ENCODE measurements at places on chromosomes 5 and 9.

GRCh38 chr9:90741036-90741435, 60.6 kb upstream of the SYK start:
- DNase-seq, result no peak

DNA sequence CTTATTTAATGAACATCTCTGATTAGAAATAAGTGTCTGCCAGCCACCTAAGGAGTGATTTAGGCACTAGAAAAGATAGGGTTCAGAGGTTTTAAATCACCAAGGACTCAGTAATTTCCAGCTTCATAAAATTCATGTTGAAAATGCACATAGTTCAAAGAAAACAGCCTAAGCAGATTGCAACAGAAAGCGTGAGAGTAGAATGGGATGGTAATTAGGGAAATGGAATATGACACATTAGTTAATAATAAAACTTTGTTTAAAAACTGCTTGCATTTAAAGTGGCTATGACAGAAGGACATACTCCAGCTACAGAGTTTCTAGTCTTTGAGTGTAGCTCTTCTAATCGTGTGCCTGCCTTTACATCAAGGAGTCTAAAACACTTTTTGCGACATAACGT, 490.8 kb downstream of the TLE4 start:
- no peak for DNase-seq

GRCh38 chr5:61186634-61187033, 24.4 kb upstream of the SMIM15 start:
- DNase-seq, result no peak

DNA sequence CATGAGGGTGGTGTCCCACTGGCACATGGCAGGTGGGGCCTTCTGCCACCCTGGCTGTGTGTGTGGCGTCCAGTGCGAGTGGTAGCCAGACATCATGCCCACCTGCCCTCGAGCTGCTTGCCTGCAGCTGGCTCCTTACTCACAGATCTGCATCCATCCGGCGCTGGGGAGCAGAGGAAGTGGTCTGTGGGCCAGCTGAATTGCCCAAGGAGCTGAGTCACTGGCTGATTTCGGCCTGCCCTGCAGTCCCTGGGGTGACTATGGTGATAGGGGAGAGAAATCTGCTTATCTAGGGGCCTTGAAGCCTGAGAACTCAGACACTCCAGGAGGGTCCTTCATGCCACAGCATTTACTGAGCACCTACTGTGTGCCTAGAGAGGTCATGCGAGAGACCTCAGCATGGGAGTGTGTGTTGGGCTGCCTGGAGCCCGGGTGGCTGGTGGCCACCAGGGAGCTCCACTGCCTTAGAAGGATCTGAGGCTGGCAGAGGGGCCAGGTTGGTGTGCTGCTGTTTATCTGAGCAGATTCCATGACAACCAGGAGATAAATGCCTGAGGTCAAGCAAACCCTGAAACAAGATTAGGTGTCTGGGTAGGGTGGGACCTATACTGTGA, 57.1 kb downstream of the SLC22A5 start:
- DNase-seq, result no peak

- DNase-seq, result no peak
These were observed 259.2 kb upstream of the RGMB start for GRCh38 chr5:98514215-98514614.

- no peak for DNase-seq
These were observed 37.7 kb upstream of the PDE8B start for GRCh38 chr5:77172713-77173328.

DNA sequence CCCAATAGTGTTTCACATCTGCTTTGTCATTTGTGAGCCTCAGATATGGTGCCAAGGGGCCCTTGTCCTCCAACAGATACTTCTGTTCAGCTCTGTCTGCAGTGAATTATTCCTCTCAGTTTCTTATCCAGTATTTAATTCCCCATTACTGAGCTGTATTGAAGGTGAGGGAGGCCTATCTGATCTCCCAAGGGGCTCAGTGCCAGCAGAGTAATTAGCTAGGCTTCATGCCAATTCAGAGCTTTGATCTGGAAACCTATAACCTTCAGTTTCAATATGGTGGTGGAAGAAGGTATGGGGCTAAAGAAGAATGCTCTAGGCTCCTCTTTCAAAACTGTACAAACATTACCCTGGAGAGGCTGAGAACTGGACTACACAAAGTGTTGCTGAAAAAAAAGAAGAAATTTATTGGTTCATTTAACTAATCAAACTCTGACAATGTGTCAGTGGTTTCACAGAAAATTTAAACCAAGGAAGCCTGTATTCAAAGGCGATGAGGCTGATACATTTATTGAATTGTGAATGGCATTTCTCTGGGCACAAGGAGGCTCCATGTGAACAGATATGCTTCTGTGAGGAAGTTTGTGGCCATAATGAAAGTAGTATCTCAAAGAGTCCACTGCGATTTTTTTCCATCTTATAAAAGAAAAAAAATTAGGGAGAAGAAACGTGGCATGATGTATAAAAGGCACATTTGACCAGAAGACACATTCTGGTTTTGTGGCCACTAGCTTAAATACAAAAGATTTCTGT, 397.8 kb downstream of the TLE4 start:
- no peak for DNase-seq

DNA sequence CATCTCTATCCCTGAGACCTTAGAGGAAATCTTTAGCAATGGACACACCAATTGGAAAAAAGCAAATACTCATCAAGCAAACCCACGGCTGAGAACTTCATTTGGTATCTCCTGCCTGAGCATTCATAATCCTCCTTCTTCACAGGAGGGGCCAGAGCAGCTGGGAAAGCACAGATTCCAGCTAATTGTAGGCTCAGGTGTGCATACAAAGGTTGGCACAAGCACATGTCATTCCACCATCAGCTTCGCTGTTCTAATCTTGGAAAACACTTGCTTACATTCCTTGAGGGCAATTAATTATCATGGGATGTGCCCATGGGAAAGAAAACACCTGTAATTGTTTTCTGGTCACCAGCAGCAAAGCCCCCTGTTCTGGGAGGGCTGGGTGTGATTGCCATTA, 376.6 kb downstream of the SPOCK1 start:
- DNase-seq, result no peak

DNA sequence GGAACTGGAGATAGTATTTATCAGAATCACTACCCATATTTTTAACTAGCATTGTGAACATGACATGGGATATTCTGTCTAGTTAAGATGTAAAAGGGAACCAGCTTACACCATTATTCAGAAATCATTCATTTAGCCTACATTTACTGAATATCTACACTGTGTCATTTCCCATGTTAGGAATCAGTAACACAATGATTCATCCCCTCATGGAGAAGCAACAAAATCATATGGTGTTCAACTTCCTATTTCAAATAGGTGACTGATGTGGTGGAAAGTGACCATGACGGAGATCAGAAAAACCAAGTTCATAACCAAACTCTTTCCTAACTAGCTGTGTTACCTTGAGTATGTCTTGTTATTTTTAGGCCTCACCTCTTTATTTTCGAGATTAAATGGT, 550.0 kb upstream of the TUSC1 start:
- DNase-seq, result no peak

DNA sequence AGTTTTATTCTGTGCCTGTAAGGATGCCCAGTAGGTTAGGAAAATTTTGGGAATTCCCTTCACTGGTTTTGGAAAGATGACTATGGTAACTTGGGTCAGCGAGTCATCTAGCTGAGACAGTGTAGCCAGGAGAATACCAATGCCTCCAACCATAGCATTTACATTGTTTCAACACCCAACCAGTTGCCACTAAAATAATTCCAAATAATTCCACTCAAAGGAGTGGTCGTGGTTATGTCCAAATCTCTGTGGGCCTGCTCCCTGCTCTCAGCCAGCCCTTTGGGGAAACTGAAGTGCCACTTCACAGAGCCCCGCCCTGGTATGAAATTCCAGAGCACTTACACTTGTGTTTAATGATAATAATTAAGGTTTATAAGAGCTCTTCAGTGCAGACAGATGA, 310.5 kb downstream of the PLK2 start:
- DNase-seq, result no peak

GRCh38 chr5:68862560-68862959, 231.3 kb upstream of the SLC30A5 start:
- no peak for DNase-seq

DNA sequence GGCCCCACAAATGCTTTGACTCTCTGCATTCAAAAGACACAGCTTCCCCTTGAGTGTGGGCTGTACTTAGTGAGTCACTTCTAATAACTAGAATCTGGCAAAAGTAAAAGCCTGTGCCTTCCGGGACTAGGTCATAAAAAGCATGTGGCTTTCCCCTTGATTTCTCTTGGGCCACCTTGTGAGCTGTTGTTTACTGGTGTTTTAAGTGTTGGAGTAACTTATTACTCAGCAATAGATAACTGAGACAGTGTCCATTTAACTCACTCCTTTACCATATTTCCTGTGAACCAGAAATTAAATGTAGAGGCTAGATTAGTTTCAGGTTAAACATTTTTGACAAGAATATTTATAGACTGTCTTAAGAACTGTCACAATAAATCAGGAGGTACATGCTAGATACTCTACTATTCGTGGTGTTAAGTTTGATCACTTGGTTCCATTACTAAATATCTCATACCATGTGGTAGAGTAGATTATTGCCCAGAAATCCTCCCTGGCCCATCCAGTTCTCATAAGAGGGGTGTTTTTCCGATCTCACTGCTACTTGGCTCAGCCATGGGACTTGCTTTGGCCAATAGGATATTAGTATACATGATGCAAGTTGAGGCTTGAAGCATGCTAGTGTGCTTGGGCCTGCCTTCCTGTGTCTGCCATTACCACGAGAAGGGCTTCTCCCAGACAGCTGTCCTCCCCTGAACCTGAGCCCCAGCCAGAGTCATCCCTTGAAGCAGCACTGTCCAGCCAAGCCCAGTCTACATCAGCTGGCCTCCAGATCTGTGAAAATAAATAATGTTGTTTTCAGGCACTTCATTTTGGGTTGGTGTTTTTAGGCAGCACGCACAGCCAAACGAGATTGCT, 10.4 kb upstream of the CMBL start:
- DNase-seq, result no peak

DNA sequence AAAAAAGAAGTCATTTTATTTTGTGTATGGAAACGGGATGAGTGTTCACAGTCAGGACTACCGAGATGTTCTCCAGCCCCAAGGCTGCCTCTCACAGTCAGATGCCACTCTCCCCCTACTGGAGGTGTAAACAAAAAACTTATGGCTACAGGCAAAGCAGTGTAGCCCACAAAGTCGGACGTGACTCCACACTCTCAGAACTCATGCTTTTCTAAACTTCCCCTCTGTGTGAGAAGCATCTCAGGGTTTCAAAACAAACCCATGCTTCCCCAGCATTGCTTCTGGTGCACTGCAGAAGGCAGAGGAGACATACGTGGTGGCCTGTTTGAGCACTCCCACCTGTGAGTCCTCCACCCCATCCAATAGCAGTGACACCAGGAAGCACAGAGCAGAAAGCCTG, 580.3 kb downstream of the BNC2 start:
- DNase-seq, result no peak

GRCh38 chr5:136279314-136279713, 86.0 kb downstream of the TRPC7 start:
- no peak for DNase-seq

DNA sequence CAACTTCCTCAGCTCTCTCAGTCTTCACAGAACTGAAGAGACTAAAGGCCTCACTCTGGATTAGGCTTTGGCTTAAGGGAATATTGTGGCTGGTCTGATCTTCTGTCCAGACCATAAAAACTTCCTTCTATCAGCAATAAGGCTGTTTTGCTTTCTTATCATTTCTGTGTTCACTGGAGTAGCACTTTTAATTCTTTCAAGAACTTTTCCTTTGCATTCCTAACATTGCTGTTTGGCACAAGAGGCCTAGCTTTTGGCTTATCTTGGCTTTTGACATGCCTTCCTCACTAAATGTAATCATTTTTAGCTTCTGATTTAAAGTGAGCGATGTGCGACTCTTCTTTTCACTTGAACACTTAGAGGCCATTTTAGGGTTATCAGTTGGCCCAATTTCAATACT, 88.7 kb upstream of the ACOT12 start:
- DNase-seq, result no peak

DNA sequence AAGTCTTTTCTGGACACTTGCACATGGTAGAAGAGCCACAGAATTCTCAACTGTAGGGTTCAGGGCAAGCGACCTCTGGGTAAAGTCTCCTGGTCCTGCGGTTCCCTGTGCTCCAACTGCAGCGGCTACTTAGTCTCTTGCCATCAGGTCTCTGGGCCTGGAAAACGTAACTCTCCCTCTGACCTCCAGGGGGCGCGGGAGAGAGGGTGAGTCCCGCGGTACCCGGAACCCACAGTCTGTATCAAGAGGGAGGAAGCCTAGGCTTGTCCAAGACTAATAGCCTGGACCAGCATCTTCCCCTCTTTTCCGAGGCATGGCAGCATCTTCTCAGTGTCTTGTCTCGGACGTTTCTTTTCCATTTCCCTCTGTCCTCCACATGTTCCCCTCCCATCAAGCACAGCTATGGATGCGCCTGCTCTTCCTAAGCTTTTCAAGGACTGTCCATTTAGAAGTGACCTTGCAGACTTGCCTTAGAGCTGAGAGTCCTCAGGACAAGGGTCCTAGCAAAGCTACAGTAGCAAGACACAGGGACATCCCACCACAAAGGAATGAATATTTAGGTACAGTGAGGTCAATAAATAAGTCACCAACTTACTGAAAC, 59.3 kb downstream of the FSTL4 start:
- DNase-seq, result no peak
